ENCODE measurements at places on chromosomes 13 and 19. TPM values are rescaled to one million over a fixed set of nuclear protein-coding genes. Genes with fewer than 3 reads are reported as not detected.

- DNase-seq, result no peak
Measured at GRCh38 chr13:30338331-30338851, 31.0 kb upstream of the KATNAL1 start.

DNA sequence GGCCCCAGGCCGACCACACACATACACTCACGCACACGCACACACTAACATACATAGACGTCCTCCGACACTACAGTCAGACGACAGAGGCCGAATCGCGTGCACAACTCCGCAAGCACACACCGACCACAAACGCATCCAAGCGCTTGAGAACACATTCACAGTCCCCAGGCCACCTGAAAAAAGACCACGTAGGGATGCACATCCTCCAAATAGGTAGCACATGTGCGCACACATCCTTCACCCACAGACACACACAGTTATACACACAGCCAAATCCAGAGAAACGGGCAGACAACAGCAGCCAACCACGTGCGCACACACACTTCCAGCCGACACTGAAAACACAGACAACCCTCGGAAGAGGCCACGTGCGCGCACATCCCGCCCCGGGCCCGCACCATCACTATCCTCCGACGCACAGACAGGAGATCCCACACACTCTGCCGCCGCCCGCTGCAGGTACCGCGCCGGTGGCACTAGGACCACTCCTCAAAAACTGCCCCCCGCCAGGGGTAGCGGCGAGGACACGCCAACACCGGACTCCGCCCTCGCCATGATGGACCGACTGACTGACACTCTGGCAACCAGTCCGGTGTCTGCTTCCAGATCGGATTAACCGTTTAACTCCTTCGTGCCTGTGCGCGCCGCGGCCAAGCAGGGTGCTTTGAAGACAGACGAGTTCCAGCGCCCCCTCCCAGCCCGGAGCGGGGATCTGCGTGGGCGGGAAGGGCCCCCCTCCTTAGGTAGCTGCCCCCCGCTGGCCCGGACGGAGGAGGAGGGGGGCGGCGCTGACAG lies 493 bp upstream of the PDE4A start:
- no peak for DNase-seq

- DNase-seq, result no peak
Measured at GRCh38 chr13:21777813-21778212, 106.9 kb downstream of the FGF9 start.

Gene DACT3
- 0.52 TPM for total RNA-seq

DNA sequence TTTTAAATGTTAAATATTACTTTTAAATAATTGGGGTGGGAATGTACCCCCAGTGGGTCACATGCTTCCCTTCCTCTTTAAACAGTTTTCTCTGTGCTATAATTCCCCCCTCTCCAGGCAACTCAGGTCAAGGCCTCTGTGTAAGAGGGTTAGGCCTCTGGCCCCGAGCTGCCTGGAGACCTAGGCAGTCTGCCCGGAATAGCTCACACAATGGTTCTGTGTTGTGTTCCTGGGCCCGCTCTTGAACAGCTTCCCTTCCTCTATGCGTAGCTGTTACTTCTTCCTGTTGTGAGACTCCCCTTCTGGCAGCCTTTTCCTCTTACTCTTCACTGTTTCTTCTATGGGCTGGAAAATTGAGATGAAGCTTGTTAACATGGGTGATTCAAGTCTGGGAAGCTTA lies 14.8 kb upstream of the ZNF492 start:
- DNase-seq, result no peak

Gene KLK7
- total RNA-seq, result not detected

- peak; percentile 41 for DNase-seq
Measured at GRCh38 chr19:35345671-35346111, 2.0 kb upstream of the FFAR1 start.

DNA sequence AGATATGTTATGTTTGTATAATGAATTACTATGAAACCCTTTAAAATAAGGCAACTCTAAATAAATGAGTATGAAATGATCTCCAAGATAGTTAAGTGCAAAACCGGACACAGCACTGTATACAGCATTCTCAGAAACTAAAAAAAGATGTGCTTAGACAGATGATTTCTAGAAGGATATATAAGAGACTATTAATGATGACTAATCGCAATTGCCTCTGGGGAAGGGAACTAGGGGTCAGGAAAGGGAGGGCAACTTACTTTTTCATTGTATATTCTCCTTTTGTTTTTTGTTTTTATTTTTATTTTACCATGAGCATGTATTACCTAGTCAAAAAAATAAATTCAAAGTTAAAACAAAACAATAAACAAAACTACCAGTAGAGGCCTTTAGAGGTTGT lies 12.8 kb downstream of the PEG3 start:
- no peak for DNase-seq

DNA sequence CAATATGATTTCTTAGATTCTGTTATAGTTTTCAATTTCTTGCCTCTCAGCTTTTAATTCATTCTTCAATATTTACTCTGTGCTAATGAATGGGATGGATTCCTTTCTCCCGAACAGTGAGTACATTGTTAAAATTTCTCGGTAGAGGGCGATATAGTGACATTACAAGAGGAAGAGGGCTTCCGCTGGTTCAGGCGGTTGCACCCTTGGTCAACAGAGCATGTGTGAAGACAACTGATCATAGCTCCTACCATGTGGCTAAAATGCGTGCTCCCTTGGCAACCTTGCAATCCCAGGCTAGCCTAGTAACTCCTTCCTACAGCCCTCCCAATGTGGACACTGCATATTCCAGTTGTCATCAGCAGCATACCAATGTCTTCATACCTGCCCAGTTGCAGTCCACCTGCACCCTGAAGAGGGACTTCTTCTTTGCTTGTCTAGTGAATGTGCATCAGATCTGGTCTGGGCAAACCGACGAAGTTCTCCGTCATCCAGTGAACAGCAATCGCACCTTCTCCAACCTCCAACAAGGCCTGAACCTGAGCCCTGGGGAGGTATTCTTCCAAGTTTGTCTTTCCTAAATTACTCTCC lies 653.0 kb upstream of the GPC6 start:
- no peak for DNase-seq

Gene FGF22
- total RNA-seq, result 0.25 TPM

DNA sequence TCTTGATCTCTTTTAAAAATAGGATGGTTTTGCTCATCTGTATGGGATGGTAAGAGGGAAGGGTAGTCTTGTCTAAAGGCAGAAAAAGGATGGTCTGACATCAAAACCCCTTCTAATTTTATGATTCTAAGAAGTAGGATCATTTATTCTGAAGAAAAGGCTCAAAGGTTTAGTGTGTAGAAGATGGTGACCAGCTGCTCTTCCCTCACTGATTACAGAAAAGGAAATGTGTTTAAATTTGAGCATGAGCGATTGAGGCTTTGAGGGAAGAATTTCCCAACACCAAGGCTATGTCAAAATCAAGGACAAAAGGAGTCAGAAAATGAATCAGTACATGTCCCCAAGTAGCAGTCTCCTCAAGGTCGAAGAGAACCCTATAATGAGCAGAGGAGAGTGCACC lies 909.8 kb downstream of the EFNB2 start:
- no peak for DNase-seq

Gene SLC8A2
- total RNA-seq, result 4.5 TPM

- DNase-seq, result no peak
Measured at GRCh38 chr13:36921631-36922301, 1.7 kb upstream of the SMAD9 start.
